ENCODE measurements at places on chromosomes 5 and 9.
A peak's percentile ranks its signal among the peaks of the same experiment; 100 is the strongest.

GRCh38 chr5:143824851-143825720 lies 13.1 kb downstream of the HMHB1 start:
- peak; percentile 84 for DNase-seq

DNA sequence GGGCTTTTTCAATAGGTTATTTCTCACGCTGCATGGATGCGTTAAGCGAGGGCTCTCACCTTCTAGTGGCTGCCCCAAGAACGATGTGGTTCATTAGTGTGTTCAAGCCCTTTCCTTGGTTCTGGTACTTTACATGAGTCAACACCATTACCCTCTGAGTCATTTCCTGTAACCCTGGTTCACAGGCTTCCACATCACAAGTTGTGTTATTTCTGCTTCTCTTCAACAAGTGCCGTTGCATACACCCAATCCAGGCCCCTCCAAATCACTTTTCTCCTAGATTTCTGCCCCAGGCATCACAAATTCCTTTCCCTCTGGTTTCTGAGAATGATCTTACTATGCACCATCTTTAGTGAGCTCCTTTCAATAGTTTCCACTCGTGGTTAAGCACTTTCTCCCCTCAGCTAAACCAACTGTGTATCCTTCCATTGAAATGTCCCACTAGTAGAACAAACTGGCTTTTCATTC lies 69.5 kb upstream of the RAD23B start:
- DNase-seq, result peak; percentile 64

DNA sequence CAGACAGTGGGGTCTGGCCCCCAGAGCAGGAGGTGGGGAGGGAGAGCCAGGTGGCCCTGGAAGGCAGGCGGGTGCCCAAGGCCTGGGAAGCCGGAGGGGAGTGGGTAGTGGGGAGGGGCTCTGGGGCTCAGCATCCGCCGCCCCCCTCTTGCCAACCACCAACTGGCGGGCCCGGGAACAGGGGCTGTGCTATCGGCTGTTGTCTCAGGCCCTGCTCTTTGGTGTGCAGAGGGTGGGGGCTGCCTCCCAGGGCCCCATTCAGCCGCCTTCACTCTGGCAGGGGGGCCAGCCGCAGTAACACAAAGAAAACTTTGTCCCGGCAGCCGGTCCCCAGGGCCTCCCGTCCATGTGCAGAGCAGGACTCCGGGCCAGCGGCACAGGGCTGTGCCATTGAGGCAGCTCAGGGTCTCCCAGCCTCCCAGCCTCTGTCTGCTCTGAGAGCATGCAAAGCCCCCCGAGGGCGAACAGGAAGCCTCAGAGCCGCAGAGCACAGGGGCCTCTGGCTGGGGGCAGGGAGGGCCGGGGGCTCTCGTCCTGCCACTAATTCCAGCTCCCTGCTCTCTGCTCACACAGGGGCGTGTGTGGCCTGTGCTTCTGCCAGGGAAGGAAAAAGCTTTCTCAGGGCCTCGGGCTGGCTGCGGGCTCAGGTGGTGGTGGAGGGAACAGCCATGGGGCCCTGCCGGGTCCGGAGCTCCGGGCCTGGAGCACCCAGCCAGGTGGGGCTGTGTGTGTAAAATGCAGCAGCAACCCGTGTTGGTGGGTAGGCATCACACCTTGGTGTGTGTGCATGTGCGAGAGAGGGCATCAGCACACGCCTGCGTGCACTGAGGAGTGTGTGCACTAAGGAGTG lies 54.2 kb upstream of the NOTCH1 start:
- DNase-seq, result no peak

- DNase-seq, result no peak
These were observed 243.6 kb downstream of the PBX3 start for GRCh38 chr9:125990793-125991220.

- DNase-seq, result no peak
These were observed 115.7 kb downstream of the FRMD3 start for GRCh38 chr9:83422527-83422926.

Measured in thyroid gland (tissue), 4 donors.